Osteocyte (in vitro differentiated cells): ENCODE measurements at places on chromosomes 3 and 15. TPM values are rescaled to one million over a fixed set of nuclear protein-coding genes. Genes with fewer than 3 reads are reported as not detected.

Gene ARNT2
- 68.1 and 72.4 TPM in 2 replicates for total RNA-seq

Gene PYGO1
- total RNA-seq = 16.1 and 18.5 TPM in 2 replicates

Gene OIP5
- 2.4 and 3.1 TPM in 2 replicates for total RNA-seq

Gene GOLGA8M
- total RNA-seq = 2.7 and 3.5 TPM in 2 replicates

Gene AGTR1
- 2.0 and 2.1 TPM in 2 replicates for total RNA-seq

Gene OCA2
- total RNA-seq = 0.76 and 1.2 TPM in 2 replicates

Gene SCAMP5
- 23.5 and 24.1 TPM in 2 replicates for total RNA-seq

Gene OR5K2
- total RNA-seq = not detected in 2 replicates

Gene THAP10
- 1.5 and 1.7 TPM in 2 replicates for total RNA-seq

Gene CDHR4
- not detected in 2 replicates for total RNA-seq

Gene CLK3
- 51.3 and 53.2 TPM in 2 replicates for total RNA-seq

Gene DAZL
- total RNA-seq = not detected in 2 replicates

Gene C3orf80
- total RNA-seq = not detected in 2 replicates

Gene GLDN
- total RNA-seq = not detected in 2 replicates

Gene RASGRP1
- total RNA-seq = 0.11 and 0.26 TPM in 2 replicates

Gene CLDN18
- total RNA-seq = not detected in 2 replicates

Gene GCSAM
- not detected in 2 replicates for total RNA-seq

Gene IL17RE
- total RNA-seq = 0.89 and 1.4 TPM in 2 replicates

Gene ZNF770
- total RNA-seq = 34.7 and 36.9 TPM in 2 replicates

Gene DOCK3
- 0.24 and 0.34 TPM in 2 replicates for total RNA-seq

Gene NR2E3
- not detected in 2 replicates for total RNA-seq

Gene ALDH1A3
- 0.30 and 0.57 TPM in 2 replicates for total RNA-seq

Gene SLC12A8
- 2.0 and 3.0 TPM in 2 replicates for total RNA-seq

Gene CACNA2D3
- total RNA-seq = 0.18 and 0.46 TPM in 2 replicates

Gene BTLA
- total RNA-seq = not detected in 2 replicates

Gene NMNAT3
- total RNA-seq = 2.2 and 2.5 TPM in 2 replicates

Gene HHATL
- total RNA-seq = not detected in 2 replicates

Gene ACKR4
- 0.42 and 0.64 TPM in 2 replicates for total RNA-seq

Gene FBLN2
- 215 and 251 TPM in 2 replicates for total RNA-seq

Gene ROPN1
- not detected in 2 replicates for total RNA-seq

Gene SCAPER
- 18.6 and 20.0 TPM in 2 replicates for total RNA-seq

Gene CCRL2
- not detected in 2 replicates for total RNA-seq

Gene EPHB1
- total RNA-seq = 0.75 and 1.1 TPM in 2 replicates

Gene MYH15
- 0.05 and 0.08 TPM in 2 replicates for total RNA-seq

Gene GPR15
- total RNA-seq = not detected in 2 replicates

Gene WDR93
- 0.19 TPM in 1 of 2 replicates, not detected in the other for total RNA-seq

Gene FGF12
- total RNA-seq = not detected in 2 replicates

Gene SRGAP3
- 1.5 and 2.6 TPM in 2 replicates for total RNA-seq

Gene SOX14
- not detected in 2 replicates for total RNA-seq

Gene ZNF662
- not detected in 2 replicates for total RNA-seq

Gene MUC20
- 6.2 and 7.6 TPM in 2 replicates for total RNA-seq
